CD4-positive, CD25-positive, alpha-beta regulatory T cell (primary cell): ENCODE measurements at places on chromosomes 3 and 15.
A peak's percentile ranks its signal among the peaks of the same experiment; 100 is the strongest.

DNA sequence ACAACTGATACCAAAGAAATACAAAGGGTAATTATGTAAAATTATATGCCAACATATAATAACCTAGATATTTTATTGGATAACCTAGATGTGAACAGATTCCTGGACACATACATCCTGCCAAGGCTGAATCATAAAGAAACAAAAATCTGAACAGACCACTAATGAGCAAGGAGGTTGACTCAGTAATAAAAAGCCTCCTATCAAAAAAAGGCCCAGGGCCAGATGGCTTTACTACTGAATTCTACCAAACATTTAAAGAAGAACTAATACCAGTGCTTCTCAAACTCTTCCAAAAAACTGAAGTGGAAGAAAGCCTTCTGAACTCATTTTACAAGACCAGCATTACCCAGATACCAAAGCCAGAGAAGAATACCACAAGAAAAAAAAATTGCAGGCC, 32.4 kb downstream of the THBS1 start:
- DNase-seq: no peak

GRCh38 chr3:707041-707440, 385.8 kb upstream of the CNTN6 start:
- no peak for DNase-seq

DNA sequence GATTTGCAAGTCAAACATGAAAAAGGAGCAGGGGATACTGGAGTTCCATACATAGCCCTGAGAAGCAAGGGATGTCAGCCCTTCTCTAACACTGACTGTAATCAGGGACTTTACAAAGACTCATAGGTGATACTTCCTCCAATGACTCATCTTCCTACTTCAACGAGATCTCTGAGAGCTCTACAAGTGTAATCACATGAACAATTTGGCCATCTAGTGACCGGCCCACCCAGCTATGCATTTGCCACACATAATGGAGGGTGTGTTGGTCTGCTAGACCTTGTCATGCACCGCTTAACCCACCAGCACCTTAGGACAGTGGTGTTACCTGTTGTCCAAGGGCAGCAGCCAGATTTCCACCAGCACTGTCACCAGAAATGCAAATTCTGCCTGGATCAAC, 75.3 kb downstream of the NCEH1 start:
- DNase-seq: no peak

DNA sequence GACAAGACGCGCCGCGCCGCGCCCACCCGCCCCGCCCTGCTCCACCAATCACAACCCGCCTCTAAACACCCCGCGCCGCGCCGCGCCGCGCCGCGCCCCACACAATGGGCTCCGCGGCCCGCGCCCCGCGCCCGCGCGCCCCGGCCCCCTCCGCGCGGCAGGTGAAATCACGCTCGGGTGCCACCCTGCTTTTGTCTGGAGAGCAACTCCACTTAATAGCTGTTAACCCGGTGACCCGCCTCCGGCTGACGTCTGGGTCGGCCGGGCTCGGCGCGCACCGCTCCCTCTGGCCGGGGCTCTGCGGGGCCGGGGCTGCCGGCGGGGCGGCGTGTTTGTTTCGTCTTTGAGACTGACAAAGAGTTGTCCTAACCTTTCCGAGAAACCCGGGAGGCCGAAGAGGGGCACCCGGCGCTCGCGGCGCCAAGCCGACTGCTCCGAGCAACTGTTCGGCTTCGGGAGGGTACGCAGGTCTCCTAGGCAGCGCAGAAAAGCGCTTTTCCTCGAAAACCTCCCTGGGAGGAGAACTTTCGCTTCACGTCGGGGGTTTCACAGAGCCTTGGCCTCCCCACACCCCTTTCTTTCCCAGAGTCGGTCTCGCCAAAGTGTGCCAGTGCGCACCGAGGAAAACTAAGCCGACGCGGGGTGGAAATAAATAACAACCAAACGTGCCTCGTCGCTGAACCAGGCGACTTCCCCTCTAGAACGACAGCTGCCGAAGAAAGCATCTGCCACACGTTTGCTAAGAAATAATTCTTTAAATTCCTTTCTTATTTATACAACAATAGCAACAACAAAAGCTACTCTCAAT, 518.4 kb downstream of the FOXP1 start:
- peak; percentile 67 for DNase-seq

DNA sequence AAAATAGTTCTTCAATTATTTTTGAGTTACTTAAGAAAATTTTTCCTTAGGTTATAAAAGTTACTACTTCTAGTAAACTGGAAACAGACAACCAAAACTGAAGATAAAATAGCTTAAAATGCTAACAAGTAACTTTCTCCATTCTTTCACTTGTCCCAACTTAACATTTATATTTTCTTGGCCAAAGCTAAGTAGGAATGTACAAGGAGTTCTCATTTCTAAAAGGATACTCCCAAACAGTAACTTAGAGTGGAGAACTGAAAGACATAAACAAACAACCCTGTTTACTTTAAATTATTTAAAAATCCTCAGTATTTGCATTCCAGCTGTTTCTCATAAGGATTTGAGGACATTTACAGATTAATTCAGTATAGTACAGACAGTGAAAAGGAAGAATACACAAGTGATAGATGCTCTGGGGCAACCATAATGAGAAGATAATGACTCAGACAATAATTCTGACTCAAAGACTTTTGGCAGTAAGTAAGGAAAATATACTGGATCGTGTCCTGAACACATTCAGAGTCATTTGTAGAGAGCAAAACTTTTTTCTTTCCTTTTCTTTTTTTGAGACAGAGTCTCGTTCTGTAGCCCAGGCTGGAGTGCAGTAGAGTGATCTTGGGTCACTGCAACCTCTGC, 29.2 kb upstream of the ANXA2 start:
- DNase-seq: no peak

- DNase-seq: no peak
These were observed 586.1 kb upstream of the DPPA4 start for GRCh38 chr3:109923431-109923830.

DNA sequence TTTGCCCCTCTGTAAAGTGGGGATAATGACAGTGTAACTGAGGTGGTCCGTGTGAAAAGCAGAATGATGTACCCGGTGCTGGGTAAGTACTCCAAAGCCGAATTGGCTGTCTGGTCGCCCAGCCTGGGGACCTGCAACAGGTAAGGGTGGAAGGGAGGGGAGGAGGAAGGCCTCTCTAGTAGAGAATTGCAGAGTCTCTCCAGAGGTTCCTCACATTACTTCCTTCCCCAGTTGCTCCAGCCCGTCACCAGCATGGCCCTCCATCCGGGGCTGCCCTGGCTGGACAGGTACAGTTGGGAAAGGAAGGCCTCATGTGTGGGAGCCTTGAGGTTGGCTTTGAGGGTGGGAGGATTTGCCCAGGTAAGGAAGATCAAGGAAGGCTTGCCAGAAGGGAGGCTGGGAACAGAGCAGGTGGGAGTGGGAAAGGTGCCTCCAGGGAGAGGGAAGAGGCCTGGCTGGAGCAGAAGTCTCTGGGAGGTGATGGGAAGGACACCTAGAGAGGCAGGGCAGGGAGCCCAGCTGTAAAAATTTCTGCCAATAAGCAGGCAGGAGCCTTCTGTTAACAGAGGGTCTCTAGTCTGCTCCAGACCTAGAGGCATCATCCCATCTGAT, 1.7 kb upstream of the PSTPIP1 start:
- DNase-seq: no peak

DNA sequence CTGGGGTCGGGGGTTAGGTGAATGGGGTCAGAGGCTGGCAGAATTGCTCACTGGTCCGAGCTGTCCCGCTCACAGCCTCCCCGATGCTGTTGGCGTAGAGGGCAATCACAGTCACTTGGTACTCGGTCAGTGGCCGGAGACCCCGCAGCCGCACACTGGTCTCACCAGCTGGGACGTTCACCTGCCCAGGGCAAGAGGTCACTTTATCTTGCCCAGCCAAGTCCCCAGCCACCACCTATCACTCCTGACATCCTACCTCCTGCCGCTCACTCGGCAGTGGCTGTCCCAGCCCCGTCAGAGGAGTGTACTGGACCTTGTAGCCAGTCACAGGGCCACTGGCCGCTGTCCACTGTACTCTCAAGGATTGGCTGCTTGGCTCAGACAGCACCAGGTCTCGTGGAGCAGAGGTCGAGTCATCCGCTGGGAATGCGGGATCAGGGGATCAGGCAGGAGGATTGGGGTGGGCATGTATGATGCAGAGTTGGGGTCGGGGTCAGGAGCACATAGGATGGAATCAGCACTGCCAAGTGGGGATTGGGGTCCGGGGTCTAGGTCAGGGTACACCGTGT, 2.5 kb downstream of the COL7A1 start:
- no peak for DNase-seq

GRCh38 chr3:54067055-54067698, 55.2 kb upstream of the CACNA2D3 start:
- no peak for DNase-seq

- DNase-seq: no peak
These were observed 13.7 kb downstream of the MAP6D1 start for GRCh38 chr3:183811638-183812037.

DNA sequence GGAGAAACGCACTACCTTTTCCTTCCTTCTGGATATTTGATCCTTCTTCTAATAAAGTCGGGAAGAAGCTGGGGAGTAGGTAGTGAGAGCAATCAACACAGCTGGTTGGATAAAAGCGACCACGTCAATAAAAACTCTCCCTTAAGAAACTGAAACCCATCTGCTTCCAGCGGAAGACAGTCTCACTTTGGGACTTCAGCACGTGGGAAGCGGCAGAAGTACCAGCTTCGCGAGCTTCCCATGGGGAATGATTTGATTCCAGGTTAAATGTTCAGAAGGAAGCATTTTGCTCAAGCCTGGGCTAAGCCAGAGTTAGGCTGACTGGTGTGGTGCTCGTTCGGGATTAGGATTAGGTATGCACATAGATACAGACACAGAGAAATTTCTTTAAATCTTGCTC, 262.3 kb upstream of the LYSMD4 start:
- no peak for DNase-seq

GRCh38 chr3:48919215-48920138, 835 bp downstream of the ARIH2 start:
- peak; percentile 50 for DNase-seq

- no peak for DNase-seq
These were observed 39.0 kb downstream of the ANAPC13 start for GRCh38 chr3:134446800-134447199.

DNA sequence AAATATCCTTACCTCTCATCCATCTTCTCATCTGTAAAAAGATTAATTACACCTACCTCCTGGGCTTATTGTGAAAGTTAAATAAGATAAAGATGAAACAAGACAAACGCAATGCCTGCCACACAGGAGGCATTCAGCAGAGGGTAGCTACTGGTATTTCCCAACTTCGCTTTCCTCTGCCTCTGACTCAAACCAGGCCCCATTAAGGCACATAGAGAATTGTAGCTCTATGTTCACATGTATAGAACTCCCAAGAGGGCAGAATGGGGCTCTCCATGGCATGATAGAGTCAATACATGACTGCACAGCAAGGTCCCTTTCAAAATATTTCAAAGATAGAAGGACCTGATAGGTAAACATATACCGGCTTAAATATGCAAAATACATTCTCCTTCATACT, 1.4 kb downstream of the LYSMD2 start:
- DNase-seq: no peak

DNA sequence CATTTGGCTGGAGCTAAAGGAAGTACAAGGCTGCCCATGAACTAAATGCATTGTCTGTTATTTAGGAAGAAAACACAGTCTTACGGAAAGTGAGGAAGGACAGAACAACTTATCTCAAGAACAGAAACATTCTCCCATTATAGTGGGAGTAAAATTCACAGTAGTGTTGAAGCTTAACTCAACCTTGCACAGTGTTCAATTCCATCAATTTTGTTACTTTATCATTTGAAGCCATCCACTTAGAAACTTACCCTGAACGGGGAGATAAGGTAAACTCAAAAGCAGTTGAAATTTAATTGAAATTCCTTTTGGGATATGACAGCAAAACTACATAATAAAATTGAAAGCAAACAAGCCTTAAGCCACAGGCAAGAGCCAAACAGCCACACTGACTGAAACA, 186.9 kb downstream of the PCCB start:
- no peak for DNase-seq

DNA sequence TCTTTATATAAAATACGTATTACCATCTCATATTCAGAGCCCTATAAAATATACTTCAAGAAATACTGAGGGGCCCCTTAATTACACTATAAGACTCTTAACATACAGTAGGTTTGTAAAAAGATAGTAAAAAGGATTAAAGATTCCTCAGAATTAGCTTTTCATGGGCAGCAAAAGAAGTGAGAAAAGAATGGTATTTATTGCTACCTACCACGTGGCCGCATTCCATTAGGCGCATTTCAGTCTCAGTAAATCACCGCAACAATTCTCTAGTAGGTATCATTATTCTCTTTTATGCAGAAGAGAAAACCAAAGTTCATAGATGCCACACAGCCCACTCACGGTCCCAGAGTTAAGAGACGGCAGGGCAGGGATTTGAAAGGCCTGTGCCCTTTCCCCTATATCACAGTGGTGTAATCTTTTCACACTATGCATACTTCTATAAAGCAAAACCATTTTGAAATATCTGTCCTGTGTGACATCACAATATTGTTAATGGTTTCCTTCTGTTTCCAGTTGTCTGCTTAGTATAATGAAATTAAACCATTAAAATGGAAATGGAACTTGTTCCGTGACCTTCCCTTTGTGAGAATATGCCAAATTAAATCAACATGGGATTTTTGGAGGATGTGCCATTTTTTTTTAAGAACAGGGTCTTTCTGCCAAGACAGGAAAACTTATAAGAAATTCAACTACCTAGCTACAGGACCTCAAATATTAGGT, 1072.2 kb downstream of the FHIT start:
- DNase-seq: no peak

- peak; percentile 16 for DNase-seq
These were observed 421.6 kb upstream of the CBLB start for GRCh38 chr3:106290304-106290997.

GRCh38 chr3:169659096-169659819, 4.3 kb downstream of the MECOM start:
- no peak for DNase-seq

- DNase-seq: no peak
These were observed 630.9 kb upstream of the AGTR1 start for GRCh38 chr3:148066802-148067201.

DNA sequence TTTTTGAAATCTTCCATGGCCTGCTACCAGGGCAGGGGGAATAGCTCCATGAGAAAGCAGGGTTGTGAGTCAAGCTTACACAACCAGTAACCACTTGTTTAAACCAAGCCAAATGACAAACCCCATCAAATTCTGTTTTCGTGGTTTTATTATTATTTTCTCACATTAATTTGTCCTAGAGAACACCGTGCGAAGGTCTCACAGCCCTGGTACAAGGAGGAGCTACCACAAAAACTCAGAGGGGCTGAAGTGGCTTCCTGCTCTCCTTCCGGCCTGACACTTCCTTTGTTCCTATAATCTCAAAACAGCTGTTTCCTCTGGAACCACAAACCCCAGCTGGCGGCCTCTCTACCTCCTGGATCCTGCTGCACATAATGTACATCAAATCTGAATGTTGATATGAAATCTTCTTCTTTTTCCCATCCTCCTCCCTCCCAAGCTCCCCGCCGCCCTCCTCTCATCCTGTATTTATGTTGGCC, 375.9 kb downstream of the MCTP2 start:
- DNase-seq: no peak

DNA sequence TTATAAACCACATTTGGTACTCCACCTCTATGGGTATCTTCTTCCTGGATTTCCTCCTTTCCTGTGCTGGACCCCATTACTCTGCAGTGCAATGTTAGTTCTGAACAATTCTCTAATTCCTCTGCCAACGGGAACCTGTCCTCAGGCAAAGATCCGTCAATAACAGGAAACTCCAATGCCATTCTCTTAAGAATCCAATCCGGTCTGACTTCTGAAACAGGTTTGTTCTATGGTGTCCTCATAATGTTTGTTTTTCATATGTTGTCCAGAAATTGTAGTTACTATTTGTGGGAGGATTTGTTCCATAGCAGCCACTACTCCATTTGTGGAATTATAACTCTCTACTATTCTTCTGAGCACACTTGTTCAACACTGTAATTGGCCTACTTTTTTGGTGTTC, 112.7 kb downstream of the TBL1XR1 start:
- no peak for DNase-seq
